ENCODE measurements at places on chromosomes 6 and 20.

GRCh38 chr6:133787859-133788505 is 100.9 kb upstream of the TCF21 start:
- DNase-seq = no peak

DNA sequence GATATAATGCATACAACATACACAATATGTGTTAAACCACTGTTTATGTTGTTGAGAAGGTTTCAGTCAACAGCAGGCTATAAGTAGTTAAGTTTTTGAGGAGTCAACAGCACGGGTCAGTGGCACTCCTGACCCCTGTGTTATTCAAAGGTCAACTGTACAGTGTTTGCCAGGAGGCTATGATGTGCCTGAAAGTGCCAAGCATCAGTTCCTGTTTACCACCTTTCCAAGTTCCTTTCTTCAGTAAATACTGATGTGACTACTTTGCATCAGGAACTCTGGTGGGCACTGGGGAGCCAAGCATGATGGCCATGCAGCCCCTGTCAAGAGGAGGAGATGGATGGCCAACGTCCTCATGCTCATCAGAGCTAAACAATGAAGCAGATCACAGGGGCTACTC is 224.4 kb upstream of the EXOC2 start:
- no peak for DNase-seq

GRCh38 chr20:40848526-40848925 is 159.5 kb upstream of the MAFB start:
- no peak for DNase-seq

DNA sequence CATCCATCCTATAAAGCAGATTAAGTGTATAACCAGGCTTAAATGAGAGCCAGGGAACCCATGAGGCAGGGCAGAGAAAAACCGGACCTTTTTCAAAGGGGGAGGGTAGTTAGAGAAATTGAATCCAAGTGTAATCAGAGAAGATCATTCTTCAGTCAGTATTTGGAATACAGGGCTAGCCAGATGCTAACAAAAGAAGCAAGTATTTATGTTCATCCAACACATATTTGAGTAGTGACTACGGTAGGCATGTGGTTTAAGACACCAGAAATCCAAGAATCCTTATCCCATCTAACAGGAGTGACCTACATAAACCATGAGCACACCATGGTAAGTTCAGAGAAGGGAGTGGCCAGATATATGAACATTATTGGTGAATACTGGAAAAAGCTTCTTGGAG is 46.8 kb upstream of the FAM83C start:
- DNase-seq = no peak

GRCh38 chr6:98920904-98921431 is 26.8 kb downstream of the FBXL4 start:
- DNase-seq = no peak

DNA sequence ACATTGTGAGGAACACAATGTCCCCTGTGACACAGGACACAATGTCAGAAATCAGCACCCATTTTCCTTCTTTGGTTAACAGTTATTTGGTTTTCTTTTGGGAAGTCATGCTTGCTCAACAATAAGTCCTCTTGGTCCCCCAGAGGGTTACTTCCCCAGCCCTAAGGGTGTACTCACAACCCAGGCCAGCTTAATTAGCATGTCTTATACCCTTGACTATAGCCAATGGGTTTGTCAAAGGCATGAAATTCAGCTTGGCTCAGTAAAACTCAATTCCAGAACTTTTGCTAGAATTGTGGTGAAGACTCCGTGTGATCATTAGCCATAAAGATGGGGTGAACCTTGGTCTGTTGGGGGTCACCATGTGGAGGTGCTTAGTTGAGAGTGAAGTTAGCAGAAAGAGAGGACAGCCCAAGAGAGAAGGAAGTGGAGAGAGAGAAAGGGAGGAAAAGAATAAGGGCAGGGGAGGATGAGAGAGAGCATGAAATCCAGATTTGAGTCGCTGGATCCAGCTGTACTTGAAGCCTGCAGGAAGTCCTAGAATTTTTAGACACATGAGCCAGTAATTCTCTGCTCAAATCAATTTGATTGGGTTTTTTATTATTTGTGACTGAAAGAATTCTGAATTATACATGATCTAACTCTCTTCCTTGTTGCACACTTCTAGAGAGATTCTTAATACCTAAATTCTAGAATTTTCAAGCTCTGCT is 321.3 kb upstream of the JAG1 start:
- DNase-seq = no peak

DNA sequence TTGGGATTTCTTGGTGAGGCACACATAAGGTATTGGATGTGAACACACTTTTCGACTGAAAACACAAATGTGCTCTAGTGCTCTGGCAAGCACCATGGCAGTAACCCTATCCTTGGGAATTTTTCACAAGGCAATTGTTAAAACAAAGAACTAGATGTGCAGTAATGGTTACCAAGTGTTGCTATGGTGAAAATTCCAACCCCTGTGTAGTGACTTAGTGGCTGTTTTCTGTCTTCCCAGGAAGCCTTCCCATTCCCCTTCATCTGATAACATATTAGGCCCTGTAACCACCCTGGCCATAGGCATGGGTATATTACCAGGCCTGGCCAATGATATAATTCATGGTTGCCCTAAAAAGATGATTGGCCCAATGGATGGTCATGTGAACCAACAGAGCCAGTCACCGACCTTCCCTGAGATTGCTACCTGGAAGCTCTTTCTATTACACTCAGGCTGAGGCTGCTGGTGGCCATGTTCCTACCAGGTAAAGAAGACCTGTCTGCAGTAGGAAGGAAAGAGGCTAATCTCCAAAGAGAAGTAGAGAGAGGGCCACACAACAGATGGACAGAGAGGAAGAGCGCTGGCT is 4.1 kb downstream of the C20orf202 start:
- no peak for DNase-seq

DNA sequence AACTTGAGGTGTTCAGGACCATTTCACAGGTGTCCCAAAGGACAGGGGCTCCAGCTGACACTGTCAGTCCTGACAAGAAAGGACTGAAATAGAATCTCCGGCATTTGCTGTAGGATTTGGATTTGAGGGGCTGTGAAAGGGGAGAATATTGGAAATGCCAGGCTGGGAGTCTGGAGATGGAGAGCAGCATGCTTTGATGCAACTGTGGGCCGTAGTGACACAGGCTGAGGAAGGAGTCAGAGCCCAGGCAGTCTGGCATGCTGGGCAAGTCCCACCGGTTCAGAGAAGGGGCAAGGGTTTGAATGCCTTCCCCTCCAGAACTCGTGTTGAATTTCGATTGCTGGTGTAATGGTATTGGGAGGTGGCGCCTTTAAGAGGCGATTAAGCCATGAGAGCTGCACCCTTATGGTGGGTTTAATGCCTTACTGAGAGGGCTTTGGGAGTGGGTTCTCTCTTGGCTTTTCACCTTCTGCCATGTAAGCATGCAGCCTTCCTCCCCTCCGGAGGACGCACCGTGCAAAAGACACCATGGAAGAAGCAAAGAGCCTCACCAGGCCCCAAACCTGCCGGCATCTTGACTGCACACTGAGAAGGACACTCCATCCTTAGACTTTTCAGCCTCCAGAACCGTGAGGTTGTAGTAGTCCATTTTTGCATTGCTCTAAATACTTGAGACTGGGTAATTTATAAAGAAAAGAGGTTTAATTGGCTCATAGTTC is 9.4 kb upstream of the PYGB start:
- no peak for DNase-seq

DNA sequence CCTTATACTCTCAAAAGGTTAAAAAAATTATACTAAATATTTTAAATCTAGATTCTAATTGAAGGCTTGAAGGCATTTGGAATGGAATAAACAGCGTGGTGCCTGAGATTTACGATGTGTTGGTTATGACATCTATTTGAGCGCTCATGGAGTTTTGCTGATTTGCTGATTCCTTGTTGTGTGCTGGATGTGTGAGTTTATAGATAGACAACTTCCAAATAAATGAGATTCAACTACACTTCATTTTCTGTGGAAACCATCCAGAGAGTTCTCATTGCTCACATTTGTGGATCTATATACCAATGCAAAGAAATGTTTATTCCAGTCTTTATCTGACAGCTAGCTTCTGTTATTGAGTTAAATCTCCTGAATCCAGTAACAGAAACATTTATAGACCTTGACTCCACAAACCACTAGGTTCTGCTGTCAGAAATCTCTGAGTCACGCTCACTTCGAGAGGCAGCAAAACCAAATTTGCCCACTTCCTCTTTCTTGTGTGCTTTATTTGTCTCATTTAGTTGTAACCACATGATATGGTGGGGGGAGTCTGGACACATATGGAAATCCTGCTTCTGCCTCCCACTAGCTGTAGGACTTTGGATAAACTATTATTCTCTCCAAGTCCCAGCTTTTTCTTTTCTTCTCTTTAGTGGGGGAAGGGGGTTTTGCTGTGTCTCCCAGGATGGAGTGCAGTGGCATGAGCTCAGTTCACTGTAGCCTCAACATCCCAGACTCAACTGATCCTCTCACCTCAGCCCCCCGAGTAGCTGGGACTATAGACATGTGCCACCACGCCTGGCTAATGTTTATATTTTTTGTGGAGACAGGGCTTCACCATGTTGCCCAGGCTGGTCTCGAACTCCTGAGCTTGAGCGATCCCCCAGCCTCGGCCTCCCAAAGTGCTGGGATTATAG is 54.5 kb downstream of the IPCEF1 start:
- no peak for DNase-seq

GRCh38 chr20:4894409-4894808 is 106.9 kb downstream of the SLC23A2 start:
- DNase-seq = no peak

- no peak for DNase-seq
Observed at GRCh38 chr20:35695978-35696377, 3.2 kb downstream of the NFS1 start.

DNA sequence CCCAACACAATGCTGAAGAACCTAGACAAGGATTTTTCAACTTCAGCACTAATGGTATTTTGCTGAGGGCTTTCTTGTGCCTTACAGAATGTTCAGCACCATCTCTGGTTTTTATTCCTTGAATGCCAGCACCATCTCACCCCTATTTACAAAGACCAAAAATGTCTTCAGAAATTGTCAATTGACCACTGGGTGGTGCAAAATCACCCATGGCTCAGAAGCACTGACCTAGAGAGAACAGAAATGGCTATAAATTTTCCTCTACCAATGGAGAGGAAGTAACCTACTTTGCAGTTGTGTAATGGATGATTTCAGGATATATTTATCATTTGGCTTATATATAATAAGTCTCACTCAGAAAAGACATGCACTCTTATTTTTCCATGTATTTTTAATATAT is 431.0 kb upstream of the IRAK1BP1 start:
- no peak for DNase-seq

DNA sequence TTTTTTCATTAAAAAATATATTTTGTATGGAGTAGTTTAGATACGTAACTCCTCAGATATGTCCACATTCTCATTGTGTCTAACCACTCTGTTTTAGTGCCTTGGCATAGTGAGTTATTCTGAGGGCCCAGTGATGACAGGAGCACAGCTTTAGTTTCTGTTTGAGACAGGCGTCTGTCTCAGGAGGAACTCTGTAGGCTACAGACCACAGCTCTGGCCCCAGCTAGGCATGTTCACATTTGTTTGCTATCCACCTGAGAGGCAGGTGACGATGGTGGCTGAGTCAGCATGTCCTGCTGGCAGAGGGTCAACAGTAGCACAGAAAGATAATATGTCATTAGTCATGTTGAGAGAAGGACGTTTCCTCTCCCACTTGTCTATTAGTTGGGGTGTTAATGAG is 16.3 kb downstream of the LRRC1 start:
- DNase-seq = no peak

- no peak for DNase-seq
Observed at GRCh38 chr6:43926634-43927531, 156.9 kb downstream of the VEGFA start.

- DNase-seq = no peak
Observed at GRCh38 chr6:89501222-89501621, 68.3 kb downstream of the ANKRD6 start.

DNA sequence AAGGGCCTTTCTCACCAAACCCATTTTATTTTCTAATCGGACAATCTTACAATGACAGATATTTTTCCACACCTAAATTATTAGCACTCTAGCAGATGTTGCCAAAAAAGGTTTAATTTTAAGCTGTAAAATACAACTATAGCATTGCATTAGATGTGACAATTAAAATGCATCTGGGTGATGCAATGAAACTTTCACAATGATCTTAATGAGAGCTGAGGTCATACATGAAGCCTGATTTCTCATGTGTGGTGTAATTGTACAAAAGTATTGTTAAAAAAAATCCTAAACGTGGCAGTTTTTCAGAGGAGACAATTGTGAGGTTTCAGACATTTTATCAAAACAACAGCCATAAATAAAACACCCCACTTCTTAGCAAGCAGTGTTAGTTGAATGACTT is 606.0 kb downstream of the HDGFL1 start:
- no peak for DNase-seq

- DNase-seq = no peak
Observed at GRCh38 chr6:154261688-154262397, 94.8 kb downstream of the IPCEF1 start.

GRCh38 chr6:141594874-141595273 is 537.9 kb upstream of the GJE1 start:
- DNase-seq = no peak

GRCh38 chr6:168803874-168804273 is 362.9 kb downstream of the SMOC2 start:
- DNase-seq = no peak

GRCh38 chr6:36969240-36969691 is 14.7 kb downstream of the PI16 start:
- DNase-seq = no peak

DNA sequence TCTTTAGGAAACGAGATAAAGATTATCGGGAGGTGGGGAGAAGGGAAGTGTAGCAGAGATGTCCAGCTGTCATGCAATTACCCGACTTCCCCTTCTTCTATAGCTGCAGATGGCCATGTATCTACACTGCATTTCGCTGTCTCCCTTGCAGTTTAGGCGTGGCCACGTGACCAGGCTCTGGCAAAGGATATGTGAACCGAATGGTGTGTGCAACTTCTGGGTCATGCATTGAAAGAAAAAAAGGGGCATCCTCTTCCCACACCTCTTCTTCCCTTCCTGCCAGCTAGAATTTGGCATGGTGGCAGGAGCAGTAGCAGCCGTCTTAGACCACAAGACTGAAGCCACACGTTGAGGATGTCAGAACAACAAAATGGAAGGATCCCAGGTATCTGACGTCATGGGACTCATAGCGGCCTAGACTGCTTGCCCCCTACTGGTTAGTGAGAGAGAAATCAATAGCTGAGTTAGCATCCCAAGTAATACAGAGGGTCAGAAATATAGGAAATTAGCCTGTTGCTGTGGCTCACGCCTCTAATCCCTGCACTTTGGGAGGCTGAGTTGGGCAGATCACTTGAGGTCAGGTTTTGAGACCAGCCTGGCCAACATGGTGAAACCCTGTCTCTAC is 32.8 kb downstream of the TCF15 start:
- no peak for DNase-seq
